ENCODE measurements at places on chromosomes 12 and 14. TPM values are rescaled to one million over a fixed set of nuclear protein-coding genes. Genes with fewer than 3 reads are reported as not detected.

The ABCC9 gene
- total RNA-seq = 0.02 TPM

The AICDA gene
- not detected for total RNA-seq

The IFNG gene
- total RNA-seq = 3.4 TPM

The RASSF8 gene
- total RNA-seq = 0.52 TPM

The GYS2 gene
- 0.23 TPM for total RNA-seq

The CEP83 gene
- 19.9 TPM for total RNA-seq

The ACOT6 gene
- not detected for total RNA-seq

The ANO4 gene
- not detected for total RNA-seq

The IL22 gene
- total RNA-seq = not detected

The TAS2R14 gene
- 4.1 TPM for total RNA-seq

The SLC17A8 gene
- not detected for total RNA-seq

The NXPH4 gene
- 1.0 TPM for total RNA-seq

The PXN gene
- total RNA-seq = 182 TPM
